OCI-LY7 (cell line): ENCODE measurements at places on chromosomes 5 and 9.
A peak's percentile ranks its signal among the peaks of the same experiment; 100 is the strongest.

GRCh38 chr5:175452166-175452565, 8.2 kb upstream of the DRD1 start:
- DNase-seq = no peak

DNA sequence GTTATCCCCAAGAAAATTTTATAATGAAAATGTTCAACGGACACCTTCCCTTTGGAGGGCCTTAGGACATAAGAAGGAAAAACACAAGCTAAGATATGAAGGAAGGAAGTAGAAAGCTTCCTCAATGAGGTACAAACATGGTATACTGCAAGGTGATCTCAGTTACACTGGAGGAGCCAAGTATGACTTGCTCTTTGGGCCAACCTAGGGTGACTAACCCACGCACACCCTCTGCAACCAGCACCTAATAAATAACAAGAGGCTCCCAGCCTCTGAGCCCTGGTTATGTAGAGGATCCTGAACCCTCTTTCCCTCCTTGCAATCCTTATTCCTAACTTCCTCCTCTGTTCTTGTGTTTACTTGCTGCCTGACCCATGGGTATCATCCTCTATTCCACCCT, 38.3 kb upstream of the KCNV2 start:
- DNase-seq = no peak

- DNase-seq = no peak
These were observed 33.6 kb upstream of the GABRP start for GRCh38 chr5:170749911-170750431.

DNA sequence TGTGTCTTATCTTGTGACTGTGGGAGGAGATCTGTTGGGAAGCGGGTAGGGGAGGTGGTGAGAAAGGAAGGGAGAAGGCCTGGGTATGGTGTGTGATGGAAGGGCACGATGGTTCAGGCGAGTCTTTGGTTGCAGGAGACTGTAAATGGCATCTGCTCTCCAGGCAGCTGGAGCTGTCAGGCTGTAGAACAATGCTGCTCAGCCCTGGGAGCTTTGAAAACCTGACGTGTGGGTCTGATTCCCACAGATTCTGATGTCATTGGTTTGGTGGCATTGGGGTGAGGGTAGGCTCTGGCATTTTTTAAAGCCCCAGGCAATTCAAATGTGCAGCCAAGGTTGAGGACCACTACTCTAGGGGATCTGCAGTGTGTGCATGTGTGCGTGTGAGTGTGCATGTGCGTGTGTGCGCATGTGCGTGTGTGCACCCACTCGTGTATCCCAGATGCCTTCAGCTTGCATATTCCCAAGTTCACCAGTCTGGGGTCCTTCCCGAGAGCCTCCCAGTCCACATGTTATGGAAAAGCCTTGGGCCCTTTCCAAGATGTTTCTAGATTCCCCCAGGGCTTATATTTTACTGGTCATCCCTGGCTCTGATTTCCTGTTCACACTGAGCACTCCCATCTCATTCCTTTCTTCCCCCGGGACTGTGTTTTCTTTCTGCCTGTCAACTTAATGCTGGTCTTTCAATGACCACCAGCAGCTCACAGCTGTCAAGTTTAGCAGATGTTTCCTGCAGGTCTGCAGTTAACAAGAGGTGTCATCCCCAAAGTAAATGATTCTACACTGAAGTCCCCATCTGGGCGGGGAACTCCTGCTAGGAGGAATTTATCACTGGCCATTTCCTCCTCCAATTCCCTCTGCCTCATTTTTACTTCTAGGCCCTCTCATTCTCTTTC, 34.0 kb downstream of the BOD1 start:
- DNase-seq = no peak

- no peak for DNase-seq
These were observed 19.4 kb downstream of the CXCL14 start for GRCh38 chr5:135559354-135559753.

DNA sequence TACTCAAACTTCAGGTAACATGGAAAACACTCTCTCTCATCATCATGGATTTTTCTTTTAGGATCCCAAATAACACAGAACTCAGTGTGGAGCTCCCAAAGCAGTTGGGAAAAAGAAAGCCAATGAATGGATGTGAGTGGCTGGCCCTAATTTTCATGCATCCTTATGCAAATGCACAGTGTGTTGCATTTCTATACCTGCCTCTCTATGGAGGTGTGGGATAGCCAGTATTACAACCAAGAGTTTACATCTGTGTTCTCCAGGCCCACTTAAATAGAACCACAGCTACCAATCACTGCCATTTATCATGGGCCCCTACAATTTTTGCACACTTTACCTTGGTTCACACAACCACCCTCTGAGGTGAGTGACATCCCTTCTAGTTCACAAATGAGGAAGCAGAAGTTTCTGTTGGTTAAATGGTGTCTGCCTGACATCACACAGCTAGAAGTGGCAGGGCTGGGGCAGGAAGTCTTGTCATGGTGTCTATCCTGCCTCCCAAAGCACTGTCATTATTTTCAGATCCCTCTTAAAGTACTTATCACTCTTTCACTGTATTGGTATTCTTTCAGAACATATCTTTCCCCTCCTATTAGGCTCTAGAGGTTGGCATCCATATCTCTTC, 17.3 kb downstream of the MAMDC2 start:
- peak; percentile 52 for DNase-seq
